ENCODE measurements at places on chromosomes 2 and 18. TPM values are rescaled to one million over a fixed set of nuclear protein-coding genes. Genes with fewer than 3 reads are reported as not detected.

The LOXHD1 gene
- polyA plus RNA-seq: 0.12 TPM

The RAD51AP2 gene
- 0.03 TPM for polyA plus RNA-seq

The ZNF407 gene
- polyA plus RNA-seq: 3.4 TPM

The PRKAG3 gene
- polyA plus RNA-seq: not detected

GRCh38 chr18:75161256-75162028 lies 47.5 kb downstream of the PTGR3 start:
- DNase-seq: peak; percentile 91
- no peaks in the 10 kb centered on the region for H3K4me1 ChIP-seq
- no peaks in the 10 kb centered on the region for H3K36me3 ChIP-seq
- peak overlapping the region; percentile 64 for H3K4me3 ChIP-seq

DNA sequence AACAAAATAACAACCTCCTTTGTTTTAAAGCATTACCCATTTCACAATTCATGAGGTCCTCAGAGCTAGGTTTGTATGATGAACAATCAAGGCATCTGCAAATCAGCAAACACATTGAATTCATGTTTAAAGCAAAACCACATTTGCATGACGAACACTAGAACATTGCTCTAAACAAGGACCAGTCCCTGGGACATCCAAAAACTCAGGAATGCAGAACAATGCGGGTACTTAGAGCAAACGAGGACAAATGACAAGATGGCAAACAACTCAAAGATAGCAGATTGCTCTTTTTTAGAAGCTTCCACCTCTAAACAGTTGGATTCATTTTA lies 45.7 kb upstream of the RALBP1 start:
- H3K36me3 ChIP-seq: no peaks in the 10 kb centered on the region
- H3K4me1 ChIP-seq: no peaks in the 10 kb centered on the region
- no peaks in the 10 kb centered on the region for H3K27me3 ChIP-seq
- no peak overlapping the region for H3K4me3 ChIP-seq

GRCh38 chr18:7830468-7830867 lies 263.4 kb downstream of the PTPRM start:
- H3K36me3 ChIP-seq: no peaks in the 10 kb centered on the region
- peak; percentile 16 for DNase-seq
- no peak overlapping the region for H3K27ac ChIP-seq
- H3K4me3 ChIP-seq: no peak overlapping the region
- no peaks in the 10 kb centered on the region for H3K4me1 ChIP-seq
- no peaks in the 10 kb centered on the region for H3K27me3 ChIP-seq

- H3K36me3 ChIP-seq: peaks cover 48% of the 10 kb centered on the region
- H3K4me3 ChIP-seq: no peak overlapping the region
- DNase-seq: no peak
- H3K4me1 ChIP-seq: no peaks in the 10 kb centered on the region
- no peaks in the 10 kb centered on the region for H3K27me3 ChIP-seq
Measured at GRCh38 chr2:233453111-233453915, 99.0 kb downstream of the DGKD start.

DNA sequence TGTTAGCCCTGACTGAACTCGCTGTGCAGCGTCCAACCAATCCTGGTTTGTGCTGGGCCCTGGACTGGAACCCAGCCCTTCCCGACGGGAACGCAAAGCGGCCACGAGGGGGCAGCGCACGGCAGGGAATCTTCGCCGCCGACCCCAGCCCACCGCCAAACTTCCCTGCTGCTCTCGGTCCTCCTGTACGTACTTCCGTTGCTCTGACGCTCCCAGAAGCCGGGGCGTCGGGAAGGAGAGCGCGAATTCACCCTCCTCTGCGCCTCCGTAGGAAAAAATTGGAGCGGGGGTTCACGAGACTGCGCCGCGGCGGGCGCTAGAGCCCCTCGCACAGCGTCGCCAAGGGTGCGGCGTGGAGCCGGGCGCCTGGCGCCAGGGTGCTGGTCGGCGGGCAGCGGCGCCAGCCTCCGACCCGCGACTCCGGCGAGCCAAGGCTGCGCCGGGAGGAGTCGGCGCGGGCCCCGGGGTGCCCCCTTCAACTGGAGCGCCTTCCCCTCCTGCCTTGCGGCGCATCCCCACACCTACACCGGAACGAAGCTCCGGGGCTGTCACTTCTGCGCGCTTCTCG lies 873 bp upstream of the SH3RF3 start:
- DNase-seq: peak; percentile 72
- H3K27me3 ChIP-seq: peaks cover 3% of the 10 kb centered on the region
- peak overlapping the region; percentile 88 for H3K27ac ChIP-seq
- peak overlapping the region; percentile 56 for H3K4me3 ChIP-seq
